Activated CD8-positive, alpha-beta T cell treated with anti-CD3 and anti-CD28 coated beads for 36 hours (primary cell): ENCODE measurements at places on chromosomes 12 and 14.
A peak's percentile ranks its signal among the peaks of the same experiment; 100 is the strongest.

DNA sequence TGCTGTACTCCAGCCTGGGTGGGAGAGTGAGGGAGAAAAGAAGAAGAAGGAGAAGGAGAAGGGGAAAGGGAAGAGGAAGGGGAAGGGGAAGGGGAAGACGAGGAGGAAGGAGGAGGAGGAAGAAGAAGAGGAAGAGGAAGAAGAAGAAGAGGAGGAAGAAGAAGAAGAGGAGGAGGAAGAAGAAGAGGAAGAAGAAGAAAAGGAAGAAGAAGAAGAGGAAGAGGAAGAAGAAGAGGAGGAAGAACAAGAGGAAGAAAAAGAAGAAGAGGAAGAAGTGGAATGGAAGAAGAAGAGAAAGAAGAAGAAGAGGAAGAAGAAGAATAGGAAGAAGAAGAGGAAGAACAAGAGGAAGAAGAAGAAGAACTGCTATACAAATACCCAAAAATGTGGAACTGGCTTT lies 507.4 kb upstream of the TMPO start:
- DNase-seq: no peak

- peak; percentile 29 for DNase-seq
Measured at GRCh38 chr12:25959071-25959961, 834 bp downstream of the RASSF8 start.

DNA sequence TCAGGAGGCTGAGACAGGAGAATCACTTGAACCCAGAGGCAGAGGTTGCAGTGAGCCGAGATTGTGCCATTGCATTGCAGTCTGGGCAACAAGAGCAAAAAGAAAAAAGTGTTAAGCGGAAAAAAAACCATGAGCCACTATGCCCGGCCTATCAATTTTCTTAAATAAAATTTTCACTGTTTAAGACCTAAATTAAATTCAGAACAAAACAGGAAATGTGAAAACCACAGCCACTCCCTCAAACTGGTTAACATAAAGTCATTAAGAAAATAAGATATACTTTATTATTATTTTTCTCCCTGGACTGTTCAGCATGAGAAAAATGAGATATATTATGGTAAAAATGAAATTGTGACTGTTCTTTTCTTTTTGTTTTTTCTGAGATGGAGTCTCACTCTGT lies 44.6 kb upstream of the GCH1 start:
- no peak for DNase-seq

GRCh38 chr12:130160711-130161231 lies 1.5 kb upstream of the FZD10 start:
- no peak for DNase-seq

GRCh38 chr14:66152302-66152701 lies 333.9 kb upstream of the CCDC196 start:
- no peak for DNase-seq
